Left ventricle myocardium inferior (tissue), 1 donor: ENCODE measurements at places on chromosomes 3 and 15. TPM values are rescaled to one million over a fixed set of nuclear protein-coding genes. Genes with fewer than 3 reads are reported as not detected.

Gene SNUPN
- total RNA-seq, result 19.5 TPM

Gene WDR72
- not detected for total RNA-seq

Gene FEZF2
- total RNA-seq, result not detected

Gene MESP2
- 0.27 TPM for total RNA-seq

Gene AADACL2
- not detected for total RNA-seq

Gene ZPLD1
- total RNA-seq, result not detected

Gene BUB1B
- 0.85 TPM for total RNA-seq

Gene PYGO1
- total RNA-seq, result 5.2 TPM

DNA sequence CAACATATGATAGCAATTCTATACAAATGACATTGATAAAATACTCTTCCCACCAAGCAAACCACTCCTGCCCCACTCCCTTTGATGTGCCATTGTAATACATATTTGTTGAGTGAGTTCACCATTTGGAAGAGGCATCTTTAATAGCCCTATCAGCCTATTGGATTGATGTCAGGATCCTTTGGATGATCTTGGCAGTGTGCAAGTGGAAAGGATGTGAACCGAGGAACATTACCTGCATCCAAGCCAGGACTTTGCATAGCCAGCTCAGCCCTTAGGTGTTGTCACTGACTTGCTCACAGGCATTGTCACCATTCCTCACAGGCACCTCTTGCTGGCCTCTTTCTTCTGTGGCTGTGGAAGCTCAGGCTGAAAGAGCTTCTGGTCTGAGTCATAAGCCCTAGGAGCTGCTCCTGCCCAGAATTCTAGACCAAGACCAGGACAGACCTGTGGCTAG lies 16.5 kb upstream of the TIMP4 start:
- H3K4me3 ChIP-seq, result no peak overlapping the region
- no peaks in the 10 kb centered on the region for H3K27me3 ChIP-seq
- DNase-seq, result no peak
- H3K36me3 ChIP-seq, result peaks cover 15% of the 10 kb centered on the region

GRCh38 chr3:151504606-151505005 lies 43.7 kb upstream of the IGSF10 start:
- H3K36me3 ChIP-seq, result no peaks in the 10 kb centered on the region
- H3K27me3 ChIP-seq, result no peaks in the 10 kb centered on the region
- no peak overlapping the region for H3K27ac ChIP-seq
- no peak for DNase-seq

DNA sequence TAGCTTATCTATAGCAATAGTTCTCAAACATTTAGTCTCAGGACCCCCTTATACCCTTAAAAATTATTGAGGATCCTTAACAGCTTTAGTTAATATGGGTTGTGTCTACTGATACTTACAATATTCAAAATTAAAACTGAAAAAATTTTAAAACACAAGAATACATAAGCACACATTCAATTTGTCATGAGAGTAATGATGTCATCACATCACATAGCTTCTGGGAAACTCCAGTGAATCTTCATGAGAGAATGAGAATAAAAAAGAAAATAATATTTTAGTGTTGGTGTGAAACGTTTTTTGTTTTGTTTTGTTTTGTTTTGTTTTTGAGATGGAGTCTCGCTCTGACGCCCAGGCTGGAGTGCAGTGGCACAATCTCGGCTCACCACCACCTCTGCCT lies 25.2 kb upstream of the ACP3 start:
- H3K27ac ChIP-seq, result no peak overlapping the region
- no peak for DNase-seq
- H3K4me3 ChIP-seq, result no peak overlapping the region
- no peaks in the 10 kb centered on the region for H3K4me1 ChIP-seq
- no peaks in the 10 kb centered on the region for H3K36me3 ChIP-seq

GRCh38 chr3:132443421-132443820 lies 26.1 kb downstream of the DNAJC13 start:
- no peaks in the 10 kb centered on the region for H3K36me3 ChIP-seq
- H3K27me3 ChIP-seq, result no peaks in the 10 kb centered on the region
- peaks cover 26% of the 10 kb centered on the region for H3K4me1 ChIP-seq
- no peak overlapping the region for H3K4me3 ChIP-seq
- no peak for DNase-seq

GRCh38 chr3:130969621-130970020 lies 57.0 kb downstream of the ASTE1 start:
- DNase-seq, result no peak
- no peak overlapping the region for H3K4me3 ChIP-seq
- H3K36me3 ChIP-seq, result peaks cover 90% of the 10 kb centered on the region
- H3K27ac ChIP-seq, result no peak overlapping the region
- H3K4me1 ChIP-seq, result no peaks in the 10 kb centered on the region
- H3K27me3 ChIP-seq, result no peaks in the 10 kb centered on the region

- no peak overlapping the region for H3K4me3 ChIP-seq
- DNase-seq, result no peak
- H3K4me1 ChIP-seq, result no peaks in the 10 kb centered on the region
- no peak overlapping the region for H3K27ac ChIP-seq
Measured at GRCh38 chr15:88179562-88179961, 77.0 kb downstream of the NTRK3 start.

GRCh38 chr3:171279972-171280371 lies 180.2 kb downstream of the TNIK start:
- no peak overlapping the region for H3K4me3 ChIP-seq
- no peak for DNase-seq
- no peaks in the 10 kb centered on the region for H3K36me3 ChIP-seq
- peaks cover 54% of the 10 kb centered on the region for H3K4me1 ChIP-seq
- H3K27ac ChIP-seq, result no peak overlapping the region

- DNase-seq, result no peak
- no peaks in the 10 kb centered on the region for H3K36me3 ChIP-seq
- H3K27me3 ChIP-seq, result peaks cover 51% of the 10 kb centered on the region
- H3K4me1 ChIP-seq, result no peaks in the 10 kb centered on the region
Measured at GRCh38 chr3:127254033-127254644, 33.7 kb downstream of the PRR20G start.

GRCh38 chr15:61175024-61175423 lies 54.1 kb downstream of the RORA start:
- H3K4me1 ChIP-seq, result peaks cover 13% of the 10 kb centered on the region
- no peaks in the 10 kb centered on the region for H3K27me3 ChIP-seq
- no peaks in the 10 kb centered on the region for H3K36me3 ChIP-seq

DNA sequence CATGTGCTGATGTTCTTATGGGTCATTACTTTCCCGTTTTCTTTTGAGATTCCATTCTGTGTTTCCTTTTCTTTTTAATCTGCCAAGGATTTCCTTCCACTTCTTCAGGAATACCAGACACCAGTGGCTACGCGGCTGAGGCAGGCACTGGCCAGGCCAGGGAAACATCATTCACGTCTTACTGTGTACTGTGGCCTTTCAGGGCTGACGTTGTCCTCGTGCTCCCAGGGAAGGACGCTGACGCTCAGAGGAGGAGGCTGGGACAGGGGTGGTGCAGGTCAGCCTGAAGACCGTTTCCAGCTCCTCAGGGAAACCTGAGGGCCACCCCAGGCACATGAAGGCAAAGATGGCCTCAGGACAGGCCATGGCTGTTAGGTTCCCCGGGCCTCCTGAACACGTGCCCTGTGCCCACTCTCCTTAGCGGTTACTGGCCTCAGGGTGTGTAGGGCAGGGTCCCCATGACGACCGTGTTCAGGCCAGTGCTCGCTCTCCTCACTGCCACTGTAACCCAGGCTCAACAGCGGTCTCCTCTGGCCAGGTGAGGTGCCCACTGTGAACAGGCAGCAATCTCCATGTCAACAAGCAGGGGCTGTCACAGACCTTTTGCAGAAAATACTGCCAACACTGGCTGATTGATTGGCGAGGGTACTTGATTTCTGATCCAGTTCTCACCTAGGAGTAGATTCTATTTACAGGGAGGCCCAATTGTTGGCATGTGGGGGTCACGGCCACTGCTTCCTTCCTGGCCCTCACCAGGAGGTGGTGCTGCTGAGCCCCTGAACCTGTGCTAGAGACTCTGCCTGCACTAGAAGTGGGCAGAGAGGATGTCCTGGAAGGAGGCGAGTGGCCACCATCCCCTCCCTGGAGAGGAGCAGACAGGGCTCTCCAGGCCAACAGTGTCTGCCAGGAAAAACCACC lies 169.5 kb downstream of the ATP10A start:
- H3K4me3 ChIP-seq, result no peak overlapping the region
- H3K36me3 ChIP-seq, result no peaks in the 10 kb centered on the region
- H3K27ac ChIP-seq, result no peak overlapping the region
- H3K27me3 ChIP-seq, result peaks cover 13% of the 10 kb centered on the region

DNA sequence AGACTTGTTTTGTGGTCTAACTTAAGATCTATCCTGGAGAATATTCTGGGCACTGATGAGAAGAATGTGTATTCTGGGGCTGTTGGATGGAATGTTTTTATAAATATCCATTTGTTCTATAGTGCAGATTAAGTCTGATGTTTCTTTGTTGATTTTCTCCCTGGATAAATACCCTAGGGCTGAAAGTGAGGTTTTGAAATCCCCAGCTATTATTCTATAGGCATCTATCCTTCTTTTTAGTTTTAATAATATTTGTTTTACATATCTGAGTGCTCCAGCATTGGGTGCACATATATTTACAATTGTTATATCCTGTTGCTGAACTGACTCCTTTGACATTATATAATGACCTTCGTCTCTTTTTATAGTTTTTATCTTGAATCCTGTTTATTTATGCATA lies 42.9 kb downstream of the GALK2 start:
- H3K4me3 ChIP-seq, result no peak overlapping the region
- H3K36me3 ChIP-seq, result peaks cover 13% of the 10 kb centered on the region
- no peak overlapping the region for H3K27ac ChIP-seq
- H3K27me3 ChIP-seq, result no peaks in the 10 kb centered on the region
- no peak for DNase-seq

DNA sequence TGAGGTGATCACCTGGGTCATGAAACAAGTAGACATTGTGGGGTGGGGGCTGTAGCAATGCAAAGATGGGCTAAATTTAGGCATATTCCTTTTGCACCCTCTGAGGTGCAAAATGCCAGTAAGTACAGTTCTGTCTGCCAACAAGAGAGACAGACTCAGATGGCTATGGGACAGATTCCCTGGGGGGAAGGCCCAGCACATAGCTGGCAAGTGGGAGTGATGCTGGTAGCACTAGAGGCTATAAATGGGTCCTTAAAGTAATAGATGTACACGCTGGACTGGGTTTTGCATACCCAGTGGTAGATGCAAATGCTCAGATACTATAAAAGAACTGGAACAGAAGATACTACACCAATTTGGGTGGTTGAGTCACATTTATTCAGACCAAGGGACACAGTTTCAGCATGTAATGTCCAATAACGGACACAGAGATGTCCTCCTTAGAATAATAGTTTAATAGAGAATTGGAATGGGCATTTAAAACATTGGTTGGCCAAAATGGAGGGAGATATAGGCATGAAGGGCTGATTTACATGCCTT lies 67.4 kb upstream of the RNU6-1 start:
- H3K36me3 ChIP-seq, result no peaks in the 10 kb centered on the region
- H3K27me3 ChIP-seq, result no peaks in the 10 kb centered on the region
- DNase-seq, result no peak
- peak overlapping the region; percentile 23 for H3K27ac ChIP-seq
- no peak overlapping the region for H3K4me3 ChIP-seq
- peaks cover 21% of the 10 kb centered on the region for H3K4me1 ChIP-seq

DNA sequence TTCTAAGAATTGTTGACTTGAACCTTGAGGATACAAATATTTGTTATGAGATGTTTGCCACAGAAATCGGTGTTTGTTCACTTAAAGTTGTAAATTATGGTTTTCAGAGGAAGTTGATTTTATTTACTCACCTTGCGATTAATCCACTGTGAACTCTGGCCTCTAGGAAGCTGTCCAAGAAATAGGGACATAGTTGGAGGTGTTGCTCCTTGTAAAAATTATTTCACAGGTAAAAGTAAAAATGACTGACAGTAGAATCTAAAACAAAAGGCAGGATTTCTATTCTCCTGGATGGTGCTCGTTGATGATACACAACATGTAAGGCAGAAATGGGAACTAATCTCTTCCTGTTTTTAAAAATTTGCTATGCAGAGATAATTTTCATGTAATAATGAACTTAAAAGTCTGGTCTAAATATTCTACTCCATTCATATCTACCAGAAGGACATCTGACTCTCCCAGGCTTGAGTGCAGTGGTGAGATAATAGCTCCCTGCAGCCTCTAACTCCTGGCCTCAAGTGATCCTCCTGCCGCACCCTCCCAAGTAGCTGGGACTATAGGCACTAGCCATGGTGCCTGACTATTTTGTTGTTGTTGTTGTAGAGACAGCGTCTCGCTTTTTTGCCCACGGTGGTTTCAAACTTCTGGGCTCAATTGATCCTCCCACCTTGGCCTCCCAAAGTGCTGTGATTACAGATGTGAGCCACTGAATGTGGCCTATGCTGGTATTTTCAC lies 17.1 kb upstream of the LZTFL1 start:
- no peaks in the 10 kb centered on the region for H3K36me3 ChIP-seq
- no peak overlapping the region for H3K4me3 ChIP-seq
- H3K27ac ChIP-seq, result no peak overlapping the region
- H3K4me1 ChIP-seq, result no peaks in the 10 kb centered on the region
- DNase-seq, result no peak
- no peaks in the 10 kb centered on the region for H3K27me3 ChIP-seq

DNA sequence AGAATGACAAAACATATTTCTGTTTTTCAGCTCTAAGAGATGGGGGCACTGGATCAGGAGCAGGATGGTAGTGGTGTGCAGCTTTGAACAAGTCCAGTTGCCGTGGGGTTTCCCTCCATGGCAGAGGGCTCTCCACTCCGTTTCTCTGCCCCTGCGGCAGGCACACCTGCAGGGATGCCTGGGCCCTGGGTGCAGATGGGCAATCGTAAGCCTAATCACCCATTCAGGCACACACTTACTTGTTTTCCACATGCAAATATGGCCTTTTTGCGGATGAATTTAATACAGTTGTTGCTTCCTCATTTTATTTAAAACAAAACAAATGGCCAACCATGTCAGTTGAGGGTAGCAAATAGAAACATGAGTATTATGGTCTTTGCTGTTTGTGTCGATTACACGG lies 85.1 kb downstream of the LPP start:
- H3K4me1 ChIP-seq, result peaks cover 90% of the 10 kb centered on the region
- H3K27ac ChIP-seq, result peak overlapping the region; percentile 85
- H3K36me3 ChIP-seq, result no peaks in the 10 kb centered on the region
- no peak for DNase-seq
- H3K4me3 ChIP-seq, result no peak overlapping the region

DNA sequence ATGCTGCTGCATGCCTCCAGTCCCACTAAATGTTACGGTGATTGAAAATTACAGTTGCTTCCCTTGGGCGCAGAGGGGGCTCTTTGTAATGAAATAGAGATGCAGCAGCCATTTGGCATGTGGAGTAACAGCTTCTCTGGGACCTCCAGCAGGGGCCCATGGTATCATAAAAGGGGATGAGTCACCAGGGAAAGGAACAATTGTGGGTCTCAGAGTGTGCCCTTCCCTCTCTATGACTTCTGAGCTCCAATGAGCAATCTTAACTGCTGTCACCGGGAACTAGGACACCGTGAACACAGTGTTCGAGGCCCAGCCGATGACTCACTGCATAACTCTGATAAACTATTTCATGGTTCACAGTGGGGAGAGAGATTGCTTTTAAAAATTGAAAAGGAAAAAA lies 164.8 kb upstream of the NUDT16 start:
- no peaks in the 10 kb centered on the region for H3K27me3 ChIP-seq
- H3K4me1 ChIP-seq, result peaks cover 15% of the 10 kb centered on the region
- DNase-seq, result no peak
